ENCODE measurements at places on chromosomes 3 and 15. TPM values are rescaled to one million over a fixed set of nuclear protein-coding genes. Genes with fewer than 3 reads are reported as not detected.

GRCh38 chr3:26963361-26963743 lies 340.8 kb downstream of the LRRC3B start:
- H3K4me3 ChIP-seq, result no peak overlapping the region
- H3K4me1 ChIP-seq, result peaks cover 3% of the 10 kb centered on the region
- H3K27me3 ChIP-seq, result no peaks in the 10 kb centered on the region
- DNase-seq, result no peak
- no peak overlapping the region for H3K27ac ChIP-seq
- H3K36me3 ChIP-seq, result no peaks in the 10 kb centered on the region

PHLDB2 gene
- total RNA-seq, result 59.1 TPM

DNA sequence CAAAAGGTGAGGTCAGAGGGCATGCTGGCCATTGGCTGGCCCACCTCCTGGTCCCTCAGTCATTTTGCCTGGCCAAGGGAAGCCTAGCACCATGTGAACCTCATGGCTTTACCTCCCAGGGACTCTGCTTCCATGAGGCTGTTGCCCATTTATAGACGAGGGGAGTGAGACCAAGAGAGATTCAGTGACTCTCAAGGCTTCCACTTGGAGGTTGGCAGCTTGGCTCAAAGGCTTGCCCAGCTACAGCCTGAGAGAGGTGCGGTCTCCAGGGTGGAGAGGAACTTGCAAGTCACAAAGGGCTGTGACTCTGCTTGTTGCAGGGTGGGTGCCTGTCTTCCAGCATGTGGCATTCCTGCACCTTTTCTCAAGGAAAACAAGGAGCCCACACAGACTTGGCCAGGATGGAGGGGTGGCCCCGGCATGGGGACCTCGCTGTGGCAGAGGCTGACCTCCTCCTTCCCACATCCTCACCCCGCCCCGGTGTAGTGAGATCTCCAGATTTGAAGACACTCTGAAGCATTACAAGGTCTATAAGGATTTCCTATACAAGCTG lies 24.5 kb downstream of the CFAP100 start:
- no peaks in the 10 kb centered on the region for H3K27me3 ChIP-seq
- H3K4me3 ChIP-seq, result no peak overlapping the region
- H3K4me1 ChIP-seq, result peaks cover 2% of the 10 kb centered on the region
- DNase-seq, result no peak

DNA sequence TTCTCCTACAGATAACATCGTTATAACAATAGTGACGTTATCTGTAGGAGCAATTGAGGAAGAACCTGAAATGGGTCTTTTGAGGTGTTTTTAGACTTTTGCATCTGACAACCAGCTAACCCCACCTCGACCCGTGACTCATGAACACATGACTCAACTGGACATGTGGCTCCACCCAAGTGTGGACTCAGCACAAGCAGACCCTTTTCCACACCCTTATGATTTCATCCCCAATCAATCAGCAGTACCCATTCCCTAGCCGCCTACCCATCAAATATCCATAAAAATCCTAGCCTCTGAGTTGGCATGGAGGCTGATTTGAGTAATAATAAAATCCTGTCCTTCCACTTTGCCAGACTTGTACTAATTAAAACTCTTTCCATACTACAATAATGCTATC lies 255.4 kb downstream of the ARPP21 start:
- H3K27me3 ChIP-seq, result no peaks in the 10 kb centered on the region
- DNase-seq, result no peak
- no peak overlapping the region for H3K27ac ChIP-seq
- H3K36me3 ChIP-seq, result peaks cover 1% of the 10 kb centered on the region
- H3K4me1 ChIP-seq, result peaks cover 9% of the 10 kb centered on the region
